ENCODE measurements at places on chromosomes 16 and 17.
A peak's percentile ranks its signal among the peaks of the same experiment; 100 is the strongest.

GRCh38 chr17:83099570-83100181 lies 20.3 kb downstream of the METRNL start:
- DNase-seq: peak; percentile 59

DNA sequence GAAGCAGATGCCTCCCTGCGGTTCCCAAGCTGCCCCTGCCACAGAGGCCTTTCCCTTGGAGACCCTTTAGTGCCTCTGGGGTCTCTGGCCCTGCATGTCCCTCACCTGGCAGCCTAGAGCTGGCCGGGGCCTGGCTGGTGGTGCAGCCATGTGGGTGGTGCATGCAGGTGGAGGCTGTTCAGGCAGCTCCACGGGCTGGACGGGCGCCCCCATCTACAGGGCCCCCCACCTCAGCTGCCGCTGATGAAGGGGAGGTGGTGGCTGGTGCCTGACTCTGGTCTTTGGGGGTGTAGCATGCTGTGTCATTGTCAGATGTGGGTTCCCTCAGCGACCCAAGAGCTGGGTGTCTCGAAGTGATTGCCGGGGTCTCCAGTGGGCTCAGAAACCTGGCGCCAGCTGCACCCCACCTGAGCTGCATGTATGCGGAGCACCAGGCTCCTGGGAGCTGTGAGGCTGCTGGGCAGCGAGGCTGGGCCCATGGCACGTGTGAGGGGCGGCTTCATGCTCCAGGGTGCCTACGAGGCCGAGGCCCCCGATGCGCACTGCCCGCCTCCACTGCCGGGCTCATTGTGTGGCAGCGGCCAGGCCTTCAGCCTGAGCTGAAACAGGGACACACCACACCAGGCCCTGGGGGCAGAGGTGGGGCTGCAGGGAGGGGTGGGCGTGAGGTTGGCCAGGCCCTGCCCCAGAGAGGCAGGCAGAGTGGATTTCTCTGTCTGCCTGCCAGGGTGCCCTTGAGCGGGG lies 57.0 kb downstream of the BAIAP2 start:
- no peak for DNase-seq

GRCh38 chr17:39181303-39181702 lies 15.3 kb upstream of the ARL5C start:
- DNase-seq: no peak

DNA sequence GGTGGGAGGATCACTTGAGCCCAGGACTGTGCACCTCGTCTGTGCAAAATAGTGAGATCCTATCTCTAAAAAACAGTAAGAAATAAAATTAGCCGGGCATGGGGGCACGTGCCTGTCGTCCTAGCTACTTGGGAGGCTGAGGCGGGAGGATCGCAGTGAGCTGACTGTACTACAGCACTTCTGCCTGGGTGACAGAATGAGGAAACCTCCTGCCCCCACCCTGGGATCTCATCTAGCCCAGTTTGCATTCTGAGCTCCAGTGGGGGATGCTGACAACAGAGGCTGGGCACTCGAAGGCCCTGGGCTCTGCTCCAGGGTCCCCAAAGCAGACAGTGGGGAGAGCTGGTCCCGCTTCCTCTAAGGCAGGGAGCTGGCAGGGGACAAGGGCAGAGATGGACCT lies 7.1 kb downstream of the NAGPA start:
- DNase-seq: no peak

DNA sequence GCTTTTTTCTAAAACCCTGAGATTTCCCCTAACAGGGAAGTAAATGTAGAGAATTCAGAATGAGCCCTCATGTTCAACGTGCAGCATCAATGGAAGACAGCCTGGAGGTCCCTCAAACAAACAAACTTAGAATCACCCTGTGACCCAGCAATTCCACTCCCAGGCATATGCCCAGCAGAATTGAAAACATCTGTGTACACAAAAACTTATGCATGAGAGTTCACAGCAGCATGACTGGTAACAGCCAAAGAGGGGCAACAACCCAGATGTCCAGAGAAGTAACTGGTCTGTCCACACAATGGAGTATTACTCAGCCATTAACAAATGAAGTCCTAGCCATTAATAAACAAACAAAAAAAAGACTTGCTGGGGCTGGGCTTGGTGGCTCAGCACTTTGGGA lies 252.7 kb downstream of the PARN start:
- DNase-seq: peak; percentile 12

GRCh38 chr17:40224718-40225550 lies 5.8 kb downstream of the WIPF2 start:
- peak; percentile 8 for DNase-seq

GRCh38 chr17:82242977-82243647 lies 14.3 kb downstream of the SLC16A3 start:
- peak; percentile 85 for DNase-seq

- DNase-seq: no peak
These were observed 88.7 kb downstream of the VMP1 start for GRCh38 chr17:59796138-59796537.

DNA sequence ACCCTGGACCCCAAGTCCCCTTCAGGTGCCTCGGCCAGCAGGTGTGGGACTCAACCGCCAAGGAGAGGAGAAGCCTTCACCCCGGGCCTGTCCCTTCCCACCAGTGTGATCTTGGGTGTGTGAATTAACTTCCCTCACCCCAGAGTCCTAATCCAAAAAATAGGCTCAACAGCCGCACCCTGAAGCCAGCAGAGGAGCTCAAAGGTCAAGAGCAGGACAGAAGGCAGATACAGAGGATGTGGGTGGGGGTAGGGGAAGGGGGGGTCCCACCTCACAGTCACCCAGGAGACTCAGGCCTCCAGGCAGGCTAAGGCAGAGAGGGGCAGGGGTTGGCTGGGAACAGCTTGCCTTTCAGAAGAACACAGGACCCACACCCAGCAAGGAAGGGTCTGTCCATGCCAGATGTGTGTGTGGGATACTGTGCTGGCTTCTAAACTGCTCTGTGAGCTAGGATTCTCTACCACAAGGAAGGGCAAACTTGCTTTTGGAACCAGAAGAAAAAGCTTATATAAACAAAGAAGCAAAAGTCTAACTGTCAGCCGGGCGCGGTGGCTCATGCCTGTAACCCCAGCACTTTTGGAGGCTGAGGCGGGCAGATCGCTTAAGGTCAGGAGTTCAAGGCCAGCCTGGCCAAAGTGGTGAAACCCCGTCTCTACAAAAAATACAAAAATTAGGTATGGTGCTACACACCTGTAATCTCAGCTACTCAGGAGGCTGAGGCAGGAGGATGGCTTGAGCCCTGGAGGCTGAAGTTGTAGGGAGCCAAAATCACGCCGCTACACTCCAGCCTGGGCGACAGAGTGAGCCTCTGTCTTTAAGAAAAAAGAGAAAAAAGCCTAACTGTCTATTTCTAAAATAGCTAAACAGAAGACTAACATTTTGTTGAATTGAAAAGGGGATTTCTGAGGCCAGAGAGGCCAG lies 4.6 kb downstream of the PIEZO1 start:
- no peak for DNase-seq

DNA sequence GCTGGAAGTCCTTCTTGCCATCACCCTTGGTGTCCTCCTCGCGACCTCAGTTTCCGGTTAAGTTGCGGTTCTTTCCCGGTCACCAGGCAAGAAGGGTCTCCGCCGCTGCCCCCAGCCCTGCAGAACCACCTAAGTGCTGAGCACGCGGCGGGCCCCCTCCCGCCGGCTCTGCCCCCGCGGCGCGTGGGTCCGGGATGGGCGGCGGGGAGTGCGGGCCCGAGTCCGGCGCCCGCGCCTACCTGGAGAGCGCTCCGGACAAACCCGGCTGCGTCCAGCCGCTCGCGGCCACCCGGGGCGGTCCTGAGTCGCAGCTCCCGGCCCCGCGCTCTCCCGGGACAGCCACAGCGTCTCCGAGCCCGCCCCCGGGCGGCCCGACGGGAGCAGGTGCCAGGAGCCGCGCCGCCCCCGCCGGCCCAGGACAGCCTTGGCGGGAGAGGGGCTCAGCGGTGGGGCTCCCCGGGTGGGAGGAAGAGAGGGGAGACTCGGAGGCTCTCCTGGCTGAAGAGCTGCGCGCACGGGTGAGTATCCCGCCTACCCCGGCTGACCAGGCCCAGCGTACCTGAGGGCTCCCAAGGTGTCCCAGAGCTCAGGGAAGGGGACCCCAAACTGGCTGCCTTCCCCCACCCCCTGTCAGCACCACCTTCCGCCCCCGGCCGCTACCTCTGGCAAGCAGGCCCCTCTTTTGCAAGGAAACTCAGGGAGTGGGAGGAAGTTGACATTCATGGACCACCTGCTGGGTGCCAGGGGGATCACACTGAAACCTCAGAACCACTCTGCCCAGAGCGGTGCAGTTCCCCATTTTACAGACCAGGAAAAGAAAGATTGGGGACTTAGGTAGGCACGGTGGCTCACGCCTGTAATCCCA lies 22.2 kb upstream of the C17orf113 start:
- no peak for DNase-seq

DNA sequence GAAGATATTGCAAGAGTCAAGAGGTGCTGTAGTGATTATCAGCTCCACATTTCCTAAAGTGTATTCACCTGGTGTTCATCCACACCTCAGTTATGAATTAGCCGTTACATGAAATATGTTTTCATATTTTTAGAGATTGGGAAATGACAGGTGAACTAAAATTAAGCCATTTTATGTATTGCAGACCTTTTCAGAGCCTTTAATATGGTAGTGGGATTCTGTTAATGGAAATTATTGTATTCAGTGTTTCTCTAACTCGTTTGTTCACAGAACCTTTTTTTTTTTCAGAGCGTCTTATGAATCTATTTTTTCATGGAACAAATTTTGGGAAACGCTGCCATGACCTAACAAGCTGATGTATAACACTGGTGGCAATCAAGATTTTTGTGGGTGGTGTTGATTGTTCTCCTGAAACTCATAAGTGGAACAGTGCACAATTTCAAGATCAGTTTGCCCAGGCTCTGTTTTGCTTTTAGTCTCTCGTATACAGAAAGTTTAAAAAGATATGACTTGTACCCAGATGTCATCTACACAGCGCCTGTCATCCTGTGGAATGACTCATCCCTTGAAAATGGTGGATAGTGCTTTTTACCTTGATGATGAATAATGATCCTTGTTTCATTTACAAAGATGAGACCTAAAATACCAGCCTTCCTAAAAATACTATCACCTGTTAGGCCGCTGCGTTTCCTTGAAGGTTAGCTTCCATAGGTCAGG lies 88.8 kb downstream of the ARHGAP44 start:
- DNase-seq: no peak

- no peak for DNase-seq
These were observed 29.0 kb downstream of the RNF213 start for GRCh38 chr17:80289616-80290015.

GRCh38 chr16:85248857-85249256 lies 136.6 kb upstream of the CIBAR2 start:
- DNase-seq: no peak

DNA sequence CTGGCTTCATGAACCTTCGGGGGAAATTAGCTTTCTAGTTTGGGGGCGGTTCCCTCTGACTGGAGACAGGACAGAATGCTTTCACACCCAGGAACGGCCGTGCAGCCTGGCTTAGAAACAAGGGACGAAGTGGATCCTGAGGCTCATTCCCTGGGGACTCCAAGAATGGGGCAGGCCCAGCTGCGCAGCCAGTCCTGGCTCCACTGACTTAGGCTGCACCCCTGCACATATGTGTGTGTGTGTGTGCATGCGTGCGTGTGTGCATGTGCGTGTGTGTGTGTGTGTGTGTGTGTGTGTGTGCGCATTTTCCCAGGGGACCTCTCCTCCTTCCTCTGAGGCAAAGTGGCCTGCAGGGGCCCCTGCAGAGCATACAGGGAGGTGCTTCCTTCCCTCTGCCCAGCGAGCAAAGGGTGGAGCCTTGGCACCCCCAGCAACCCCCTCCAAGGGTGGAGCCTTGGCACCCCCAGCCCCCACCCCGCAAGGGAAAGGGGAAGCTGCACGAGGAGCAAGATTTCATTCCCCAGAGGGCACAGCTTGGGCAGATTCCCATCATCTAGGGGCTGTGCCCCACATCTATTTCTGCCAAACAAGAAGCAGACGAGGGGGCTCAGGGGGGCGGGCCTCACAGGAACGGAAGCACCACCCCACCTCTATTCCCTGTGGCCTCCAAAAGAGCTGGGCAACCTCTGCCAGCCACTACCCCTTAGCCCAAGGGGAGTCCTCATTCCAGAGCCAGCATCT lies 97.6 kb upstream of the CBX4 start:
- DNase-seq: no peak

GRCh38 chr17:68701046-68701445 lies 99.9 kb upstream of the FAM20A start:
- DNase-seq: no peak
